HFFc6 (cell line): ENCODE measurements at places on chromosomes 7 and 10. TPM values are rescaled to one million over a fixed set of nuclear protein-coding genes. Genes with fewer than 3 reads are reported as not detected.

OPALIN gene
- not detected in 3 replicates for total RNA-seq

MBL2 gene
- not detected in 3 replicates for total RNA-seq

HMX3 gene
- total RNA-seq, result not detected in 3 replicates

ZP3 gene
- 18.3 to 26.8 TPM (median 19.4 TPM) in 3 replicates for total RNA-seq

AQP1 gene
- 0.48 to 0.90 TPM (median 0.48 TPM) in 3 replicates for total RNA-seq

DNA sequence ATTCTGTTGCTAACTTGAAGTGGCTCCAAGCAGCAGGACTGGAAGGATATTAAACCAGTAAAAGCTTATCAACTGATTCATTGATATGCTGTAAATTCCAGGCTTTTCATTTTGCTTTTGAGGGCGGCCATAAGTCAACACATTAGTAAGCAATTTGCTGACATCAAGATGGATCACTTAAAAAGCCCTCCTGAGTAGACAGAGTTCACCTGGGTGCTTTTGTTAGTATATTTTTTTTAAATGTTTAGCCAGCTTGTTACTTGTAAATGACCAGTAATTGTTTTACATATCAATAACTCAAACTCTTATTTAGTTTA is 26.5 kb downstream of the RNF32 start:
- H3K4me3 ChIP-seq, result no peak overlapping the region
- H3K27me3 ChIP-seq, result no peaks in the 10 kb centered on the region
- no peaks in the 10 kb centered on the region for H3K36me3 ChIP-seq
- H3K4me1 ChIP-seq, result no peaks in the 10 kb centered on the region
- no peak overlapping the region for H3K27ac ChIP-seq

- no peak for DNase-seq
- H3K4me3 ChIP-seq, result no peak overlapping the region
- no peaks in the 10 kb centered on the region; the same call in none of the 2 replicates for H3K27me3 ChIP-seq
- peaks cover 7% of the 10 kb centered on the region for H3K36me3 ChIP-seq
Measured at GRCh38 chr7:510131-510481, 9.5 kb downstream of the PDGFA start.

DNA sequence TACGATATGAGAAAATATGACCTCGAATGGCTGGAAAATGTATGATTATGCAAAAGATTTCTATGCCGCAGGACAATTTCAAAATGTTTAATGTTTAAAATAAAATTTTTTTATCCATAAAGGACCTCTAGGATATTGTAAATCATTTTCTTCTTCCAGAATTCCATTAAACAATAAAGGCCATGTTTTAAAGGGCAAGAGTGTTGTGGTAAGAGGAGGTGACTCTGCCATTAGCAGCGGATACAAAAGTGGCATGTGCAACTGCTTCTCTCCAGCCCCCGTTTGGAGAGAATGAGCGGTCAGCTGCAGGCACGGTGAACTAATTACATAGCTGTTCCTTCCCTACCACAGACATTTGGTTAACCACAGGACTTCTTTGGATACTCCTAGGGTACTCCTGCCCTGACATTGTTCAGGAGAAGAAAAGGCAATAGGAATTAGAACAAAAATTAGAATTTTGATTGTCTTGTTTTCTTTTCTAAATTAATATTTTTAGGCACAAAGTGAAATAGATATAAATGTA is 63.8 kb downstream of the HBP1 start:
- DNase-seq, result peak; percentile 42
- no peak overlapping the region for H3K4me3 ChIP-seq
- H3K36me3 ChIP-seq, result peaks cover 14% of the 10 kb centered on the region; the same call in 1 of the 2 replicates
- H3K4me1 ChIP-seq, result peaks cover 66% of the 10 kb centered on the region

- no peak for DNase-seq
- no peak overlapping the region for H3K27ac ChIP-seq
- peaks cover 15% of the 10 kb centered on the region for H3K4me1 ChIP-seq
- H3K36me3 ChIP-seq, result no peaks in the 10 kb centered on the region
- H3K27me3 ChIP-seq, result peaks cover 22% of the 10 kb centered on the region
- H3K4me3 ChIP-seq, result no peak overlapping the region
Measured at GRCh38 chr7:44956157-44956766, 22.6 kb downstream of the MYO1G start.

DNA sequence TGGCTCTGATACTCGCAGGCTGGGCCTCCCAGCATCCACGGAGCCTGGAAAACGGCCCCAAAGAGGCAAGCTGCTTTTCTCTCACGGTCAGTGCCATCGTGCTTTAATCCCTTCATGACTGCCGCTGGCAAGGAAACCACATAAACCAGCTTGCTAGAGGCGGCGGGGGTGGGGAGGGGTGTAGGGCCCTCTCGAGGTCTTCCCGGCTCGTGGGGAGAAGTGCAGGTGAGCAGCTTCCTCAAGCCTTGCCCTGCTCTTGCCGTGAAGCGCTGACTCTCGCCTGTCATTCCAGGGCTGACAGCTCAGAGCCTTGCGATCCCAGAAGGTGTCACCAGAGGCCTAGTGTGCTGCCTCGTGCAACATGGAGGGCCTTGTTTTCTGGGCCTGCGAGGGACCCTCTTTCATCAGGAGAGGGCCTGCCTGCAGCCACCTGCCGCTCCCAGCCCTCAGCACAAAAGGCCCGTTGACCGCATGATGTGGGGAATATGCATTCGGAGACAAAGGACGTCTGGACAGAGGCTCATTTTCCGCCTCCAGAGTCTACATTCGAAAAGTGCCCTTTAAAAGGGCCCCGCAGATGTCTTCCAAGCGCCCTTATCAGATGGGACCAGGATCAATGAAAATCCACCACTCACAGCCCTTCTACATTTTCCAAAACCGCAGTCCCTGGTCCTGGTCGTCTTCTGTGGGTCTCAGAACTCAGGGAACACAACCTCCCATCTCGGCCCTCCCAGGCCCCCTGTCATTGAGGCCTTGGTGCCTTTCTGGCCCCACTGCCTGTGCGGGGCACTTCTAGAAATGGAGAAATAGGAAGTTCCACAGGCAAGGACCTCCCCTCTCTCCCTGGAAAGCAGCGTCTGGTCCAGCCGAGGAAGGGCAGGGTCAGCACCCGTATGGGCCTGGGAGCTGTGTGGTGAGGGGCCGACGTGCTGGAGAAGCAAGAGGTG is 58.7 kb downstream of the ZRANB1 start:
- peaks cover 13% of the 10 kb centered on the region for H3K27me3 ChIP-seq
- peak overlapping the region; percentile 42 for H3K27ac ChIP-seq
- H3K36me3 ChIP-seq, result peaks cover 15% of the 10 kb centered on the region; the same call in 1 of the 2 replicates
- H3K4me1 ChIP-seq, result peaks cover 19% of the 10 kb centered on the region; the same call in 1 of the 2 replicates
- H3K4me3 ChIP-seq, result no peak overlapping the region

DNA sequence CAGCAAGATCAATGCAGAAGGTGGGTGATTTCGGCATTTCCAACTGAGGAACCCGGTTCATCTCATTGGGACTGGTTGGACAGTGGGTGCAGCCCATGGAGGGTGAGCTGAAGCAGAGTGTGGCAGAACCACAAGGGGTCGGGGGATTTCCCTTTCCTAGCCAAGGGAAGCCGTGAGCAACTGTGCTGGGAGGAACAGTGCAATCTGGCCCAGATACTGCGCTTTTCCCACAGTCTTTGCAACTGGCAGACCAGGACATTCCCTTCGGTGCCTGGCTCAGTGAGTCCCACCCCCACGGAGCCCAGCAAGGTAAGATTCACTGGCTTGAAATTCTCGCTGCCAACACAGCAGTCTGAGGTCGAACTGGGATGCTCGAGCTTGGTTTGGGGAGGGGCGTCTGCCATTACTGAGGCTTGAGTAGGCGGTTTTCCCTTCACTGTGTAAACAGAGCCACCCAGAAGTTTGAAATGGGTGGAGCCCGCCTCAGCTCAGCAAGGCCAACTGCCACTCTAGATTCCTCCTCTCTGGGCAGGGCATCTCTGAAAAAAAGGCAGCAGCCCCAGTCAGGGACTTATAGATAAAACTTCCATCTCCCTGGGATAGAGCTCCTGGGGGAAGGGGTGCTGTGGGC is 58.6 kb upstream of the SLC26A5 start:
- no peaks in the 10 kb centered on the region for H3K4me1 ChIP-seq
- H3K27ac ChIP-seq, result no peak overlapping the region
- DNase-seq, result no peak
- H3K4me3 ChIP-seq, result no peak overlapping the region
- H3K27me3 ChIP-seq, result peaks cover 8% of the 10 kb centered on the region; the same call in 1 of the 2 replicates
- H3K36me3 ChIP-seq, result no peaks in the 10 kb centered on the region

DNA sequence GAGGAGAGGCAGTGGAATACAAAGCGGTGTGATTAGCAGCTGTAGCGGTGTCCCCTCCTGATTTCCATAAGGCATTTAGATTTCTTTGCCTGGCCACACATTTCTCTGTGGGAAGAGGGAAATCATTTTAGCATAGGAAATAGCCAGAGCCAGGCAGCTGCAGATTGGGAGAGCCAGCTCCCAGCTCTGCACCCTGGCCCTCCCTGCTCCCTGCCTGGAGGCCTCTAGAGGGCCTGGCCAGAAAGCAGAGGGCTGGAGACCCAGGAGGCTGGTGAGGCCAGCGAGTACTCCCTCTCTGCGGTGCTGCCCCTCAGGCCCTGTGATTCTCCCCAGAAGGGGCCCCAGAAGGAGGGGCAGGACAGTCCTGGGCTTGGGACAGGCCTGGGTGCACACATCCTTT is 85.7 kb downstream of the C10orf105 start:
- H3K36me3 ChIP-seq, result no peaks in the 10 kb centered on the region
- DNase-seq, result no peak
- no peak overlapping the region for H3K27ac ChIP-seq
- H3K4me3 ChIP-seq, result no peak overlapping the region
- no peaks in the 10 kb centered on the region for H3K4me1 ChIP-seq
- H3K27me3 ChIP-seq, result peaks cover 45% of the 10 kb centered on the region
